Neural crest cell (in vitro differentiated cells): ENCODE measurements at places on chromosomes 11 and 22.

DNA sequence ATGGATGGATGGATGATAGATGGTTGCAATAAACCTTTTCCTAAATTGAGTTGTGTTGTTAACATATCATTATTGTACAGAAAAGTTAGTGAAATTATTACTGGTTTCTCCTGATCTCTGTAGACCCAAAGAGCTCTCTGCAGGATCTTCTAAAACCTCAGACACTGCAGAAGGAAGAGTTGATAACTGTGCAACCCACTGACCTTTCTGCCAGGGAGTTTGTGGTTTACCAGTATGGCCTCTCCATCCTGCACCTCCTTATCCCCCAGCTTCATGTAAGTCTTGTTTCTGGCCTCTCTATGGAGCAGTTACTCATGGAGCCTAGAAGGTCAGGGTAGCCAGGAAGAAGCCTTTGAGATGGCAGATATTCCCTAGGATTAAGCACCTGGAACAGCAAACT lies 45.6 kb downstream of the BTG4 start:
- no peak for DNase-seq

DNA sequence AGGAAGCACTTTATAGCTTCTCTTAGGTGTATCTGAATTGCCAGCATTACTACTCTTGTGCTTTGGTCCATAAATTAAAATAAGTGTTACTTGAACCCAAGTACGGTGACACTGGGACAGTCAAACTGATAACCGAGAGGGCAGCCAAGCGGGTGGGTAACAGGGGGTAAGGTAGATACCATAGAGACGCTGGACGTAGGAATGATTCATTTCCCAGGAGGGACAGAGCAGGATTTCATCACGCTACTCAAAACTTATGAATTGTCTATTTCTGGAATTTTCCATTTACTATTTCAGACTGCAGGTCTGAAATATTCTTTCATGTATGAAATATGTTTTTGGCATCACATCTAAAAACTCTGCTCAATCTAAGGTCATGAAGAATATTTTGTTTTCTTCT lies 14.8 kb upstream of the SPATA19 start:
- DNase-seq: no peak

GRCh38 chr22:35315141-35315854 lies 15.6 kb downstream of the TOM1 start:
- no peak for DNase-seq

GRCh38 chr11:31800398-31801265 lies 10.5 kb downstream of the PAX6 start:
- DNase-seq: no peak

- no peak for DNase-seq
Measured at GRCh38 chr22:25702571-25703167, 39.3 kb upstream of the MYO18B start.

GRCh38 chr11:118928870-118929500 lies 3.3 kb upstream of the BCL9L start:
- no peak for DNase-seq

DNA sequence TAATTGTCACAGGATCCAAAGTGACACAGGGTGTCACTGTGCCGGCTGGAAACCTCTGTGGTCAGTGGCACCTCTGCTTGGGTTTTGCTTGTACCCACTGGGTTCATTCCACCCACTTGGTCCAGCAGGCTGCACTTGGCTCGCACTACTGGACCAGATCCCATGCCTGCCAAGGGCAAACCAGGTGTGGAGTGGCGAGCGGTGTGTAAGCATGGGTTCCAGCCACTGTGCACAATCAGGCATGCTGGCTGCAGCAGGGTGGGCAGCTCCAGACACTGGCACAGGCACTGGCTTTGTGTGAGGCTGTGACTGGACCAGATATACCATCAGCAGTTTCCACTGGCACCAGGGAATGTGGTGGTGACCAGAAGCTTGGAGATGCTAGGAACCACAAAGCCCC lies 261.4 kb downstream of the KCNA4 start:
- DNase-seq: no peak

GRCh38 chr11:121152764-121153163 lies 51.7 kb downstream of the TECTA start:
- DNase-seq: no peak

DNA sequence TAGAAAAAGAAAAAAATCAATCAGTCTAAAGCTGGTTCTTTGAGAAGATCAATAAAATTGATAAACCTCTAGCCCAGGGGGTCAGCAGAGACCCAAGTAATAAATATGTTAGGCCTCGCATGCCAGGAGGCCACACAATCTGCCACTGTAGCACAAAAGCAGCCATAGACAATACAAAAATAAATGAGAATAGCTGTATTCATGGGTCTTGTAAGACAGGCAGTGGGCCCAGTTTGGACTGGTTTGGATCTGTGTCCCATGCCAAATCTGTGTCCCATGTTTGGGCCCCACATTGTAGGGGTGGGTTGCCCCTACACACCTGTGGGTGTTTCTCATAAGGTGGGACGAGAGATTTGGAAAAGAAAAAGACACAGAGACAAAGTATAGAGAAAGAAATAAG lies 6.6 kb upstream of the PLAAT4 start:
- DNase-seq: no peak

DNA sequence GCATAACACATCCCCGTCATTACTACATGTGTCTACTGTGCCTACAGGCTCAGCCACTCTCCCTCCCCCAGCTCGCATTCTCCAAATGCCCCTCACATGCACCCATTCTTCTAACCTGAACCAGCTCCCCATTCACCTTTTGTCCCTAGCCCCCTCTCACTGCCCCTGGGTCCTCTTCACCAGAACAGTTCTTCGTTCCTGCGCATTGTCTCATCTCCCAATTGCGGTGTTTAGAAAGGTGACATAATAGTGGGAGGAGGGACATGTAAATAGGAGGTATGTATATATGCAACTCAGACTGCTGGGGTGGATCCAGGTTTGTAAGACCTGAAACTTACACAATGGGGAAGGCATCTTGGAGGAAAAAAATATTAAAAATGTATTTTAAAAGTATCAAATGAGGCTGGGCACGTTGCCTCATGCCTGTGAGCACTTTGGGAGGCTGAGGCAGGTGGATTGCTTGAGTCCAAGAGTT lies 4.7 kb upstream of the VSIG2 start:
- DNase-seq: no peak

DNA sequence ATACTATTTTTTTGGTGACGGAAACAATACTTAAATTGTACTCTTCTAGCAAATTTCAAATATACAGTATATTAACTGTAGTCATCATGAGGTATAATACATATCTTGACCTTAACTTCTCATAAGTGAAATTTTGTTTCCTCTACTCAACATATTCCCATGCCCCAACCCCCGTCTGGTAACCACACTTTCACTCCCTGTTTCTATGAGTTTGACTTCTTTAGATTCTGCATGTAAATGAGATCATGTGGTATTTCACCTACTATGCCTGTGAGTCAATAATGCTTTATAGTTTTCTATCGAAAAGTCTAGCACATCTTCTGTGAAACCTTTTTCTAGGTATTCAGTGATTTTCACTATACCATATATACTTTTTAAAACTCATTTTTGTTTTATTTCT lies 663.2 kb downstream of the CNTN5 start:
- DNase-seq: no peak

DNA sequence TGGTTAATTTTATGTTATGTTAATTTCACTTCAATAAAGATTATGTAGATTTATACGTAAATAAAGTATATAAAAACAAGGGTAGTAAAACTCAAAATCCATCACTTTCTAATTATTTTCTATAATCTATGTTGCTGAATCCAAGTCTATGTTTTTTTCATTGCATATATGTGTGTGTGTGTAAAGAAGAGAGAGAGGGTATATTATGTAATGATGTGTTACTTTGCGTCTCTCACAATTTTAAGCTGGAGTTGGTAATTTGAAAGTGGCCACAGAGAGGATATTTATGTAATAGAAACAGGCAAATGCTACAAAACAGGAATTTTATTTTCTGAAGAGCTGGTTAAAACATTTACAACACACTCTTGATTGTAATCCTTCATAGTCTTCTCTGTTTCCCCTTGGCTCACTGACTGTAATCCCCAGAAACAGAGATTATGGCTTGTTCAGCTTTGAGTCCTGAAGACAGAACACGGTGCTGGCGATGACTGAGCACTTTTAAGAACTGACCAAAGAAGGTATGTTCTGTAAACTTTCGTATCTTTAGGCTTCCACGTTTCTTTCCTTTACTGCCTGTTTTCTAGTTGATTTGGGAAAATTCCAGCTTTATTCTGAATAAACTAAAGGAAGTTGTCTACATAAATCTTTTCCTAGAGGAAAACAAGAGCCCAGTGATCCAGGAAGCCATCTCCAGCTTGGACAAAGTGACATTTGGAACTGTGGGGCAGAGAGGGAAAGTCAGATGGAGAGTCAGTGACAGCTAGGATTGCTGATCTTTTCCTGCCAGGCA lies 43.6 kb downstream of the OR2AG2 start:
- no peak for DNase-seq

DNA sequence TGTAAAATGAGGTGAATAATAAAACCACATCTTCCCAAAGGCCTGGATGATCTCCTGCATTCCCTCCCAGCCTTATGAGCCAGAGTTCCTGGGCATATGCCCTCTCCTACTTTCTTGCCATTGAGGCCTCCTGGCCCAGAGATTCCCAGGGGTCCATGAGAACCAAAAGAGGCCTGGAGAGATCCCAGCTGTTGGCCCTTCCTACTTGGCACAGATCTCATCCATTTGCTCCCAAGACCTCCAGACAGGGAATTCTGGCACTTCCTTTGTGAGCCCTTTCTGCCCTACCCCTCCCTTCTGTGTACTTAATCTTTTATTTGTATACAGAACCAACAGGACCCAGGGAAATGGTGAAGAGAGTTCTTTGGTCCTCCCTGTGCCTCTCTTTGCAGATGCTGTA lies 21.4 kb downstream of the POU2F3 start:
- DNase-seq: no peak

- no peak for DNase-seq
Measured at GRCh38 chr11:126363706-126364248, 8.3 kb downstream of the ST3GAL4 start.

DNA sequence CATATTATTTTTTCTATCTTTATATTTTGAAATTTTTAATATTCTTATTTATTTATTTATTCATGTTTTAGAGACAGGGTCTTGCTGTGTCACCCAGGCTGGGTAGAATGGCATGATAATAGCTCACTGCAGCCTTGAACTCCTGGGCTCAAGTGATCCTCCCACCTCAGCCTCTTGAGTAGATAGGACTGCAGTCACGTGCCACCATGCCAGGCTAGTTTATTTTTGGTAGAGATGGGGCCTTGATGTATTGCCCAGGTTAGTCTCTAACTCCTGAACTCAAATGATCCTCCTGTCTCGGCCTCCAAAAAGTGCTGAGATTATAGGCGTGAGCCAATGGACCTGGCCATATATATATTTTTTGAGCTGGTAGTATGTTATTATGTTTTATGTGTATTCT lies 2.4 kb upstream of the SPDYC start:
- DNase-seq: no peak

DNA sequence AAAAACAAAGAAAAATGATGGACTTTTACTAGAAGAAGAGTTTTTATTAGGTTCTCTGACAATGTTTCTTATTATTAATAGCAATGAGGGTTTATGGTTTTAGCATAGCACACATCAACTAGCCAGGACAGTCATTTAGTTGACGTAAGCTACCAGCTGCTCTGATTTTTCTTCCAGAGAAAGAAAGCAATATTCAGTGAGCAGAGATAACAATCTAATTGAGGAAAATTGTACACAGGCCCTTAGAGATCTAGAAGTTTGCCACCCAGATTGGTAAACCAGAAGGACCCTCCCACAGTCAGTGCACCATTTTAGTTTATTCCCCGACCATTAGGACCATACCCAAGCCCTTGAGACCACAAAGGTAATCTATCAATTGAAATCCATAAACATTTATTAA lies 28.7 kb upstream of the TBCEL start:
- no peak for DNase-seq

DNA sequence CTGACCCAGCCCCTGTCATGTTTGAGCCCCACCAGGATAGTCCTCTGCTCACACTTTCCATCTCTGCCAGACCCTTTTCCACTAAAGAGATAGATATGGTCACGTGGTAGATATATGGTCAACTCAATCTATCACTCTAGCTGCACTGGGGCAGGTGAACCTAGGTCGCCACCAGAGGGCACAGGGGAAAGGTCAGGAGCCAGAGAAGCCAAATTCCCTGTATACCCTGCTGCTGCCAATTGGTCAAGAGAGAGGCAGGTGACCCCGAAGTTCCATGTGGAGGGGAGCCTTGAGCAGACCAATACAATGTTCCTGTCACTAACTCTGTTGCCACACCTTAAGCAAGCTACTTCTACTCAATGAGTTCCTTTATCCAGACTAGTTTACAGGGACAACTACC lies 101.1 kb upstream of the GALNT18 start:
- DNase-seq: no peak

DNA sequence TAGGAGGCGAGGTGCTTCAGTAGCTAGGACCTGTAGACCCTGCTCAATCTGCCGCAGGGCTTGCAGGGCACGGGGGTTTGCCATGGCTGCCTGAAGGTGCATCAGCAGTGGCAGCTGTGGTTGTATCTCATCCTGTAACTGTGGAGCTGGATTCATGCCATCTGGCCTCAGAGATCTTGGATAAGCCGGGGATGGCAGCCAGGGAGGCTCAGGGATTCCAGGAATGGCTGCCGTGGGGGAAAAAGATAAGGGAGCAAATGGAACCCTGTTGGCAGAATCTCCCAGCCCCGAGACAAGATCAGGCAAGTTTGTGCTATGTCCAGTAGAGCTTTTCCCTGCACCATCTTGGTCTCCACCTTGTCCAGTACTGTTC lies 1.8 kb downstream of the UBQLN3 start:
- DNase-seq: no peak

GRCh38 chr22:31229402-31230079 lies 17.4 kb downstream of the LIMK2 start:
- DNase-seq: no peak

- DNase-seq: no peak
Measured at GRCh38 chr11:128765571-128766549, 72.0 kb downstream of the FLI1 start.

- DNase-seq: no peak
Measured at GRCh38 chr22:37739611-37740049, 42.8 kb downstream of the TRIOBP start.

DNA sequence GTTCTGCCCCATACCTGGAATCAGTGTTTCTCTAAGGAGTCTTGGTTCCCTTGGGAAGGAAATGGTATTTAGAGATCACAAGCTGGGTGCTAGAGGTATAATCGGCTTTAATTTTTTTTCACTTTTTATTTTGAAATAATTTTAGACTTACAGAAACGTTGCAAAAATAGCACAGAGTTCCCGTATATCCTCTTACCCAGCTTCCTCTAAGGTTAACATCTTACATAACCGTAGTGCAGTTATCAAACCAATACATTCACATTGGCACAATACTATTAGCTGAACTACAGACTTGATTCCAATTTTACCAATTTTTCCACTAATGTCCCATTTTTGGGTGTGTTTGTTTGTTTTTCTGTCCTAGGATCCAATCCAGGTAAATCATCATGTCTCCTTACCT lies 63.8 kb downstream of the RBX1 start:
- DNase-seq: no peak

DNA sequence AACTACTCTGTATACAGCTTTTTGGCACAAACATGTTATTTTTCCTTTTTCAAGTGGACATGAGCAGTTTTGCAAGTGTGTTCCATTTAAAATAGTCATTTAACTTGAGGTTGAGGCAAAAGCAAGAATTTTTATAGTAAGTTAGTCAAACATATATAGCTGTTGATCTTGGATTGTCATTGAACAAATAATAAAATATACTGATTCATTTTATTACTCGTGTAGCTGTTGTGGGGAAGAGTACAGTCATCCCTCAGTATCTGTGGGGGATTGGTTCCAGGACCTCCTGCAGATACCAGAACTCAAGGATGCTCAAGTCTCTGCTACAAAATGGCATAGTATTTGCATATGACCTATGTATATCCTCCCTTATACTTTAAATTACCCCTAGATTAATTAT lies 45.3 kb downstream of the EXT2 start:
- no peak for DNase-seq
